HFFc6 (cell line): ENCODE measurements at places on chromosomes 5 and 9.

GRCh38 chr5:7066471-7067235, 329.3 kb upstream of the ADCY2 start:
- no peak for DNase-seq

DNA sequence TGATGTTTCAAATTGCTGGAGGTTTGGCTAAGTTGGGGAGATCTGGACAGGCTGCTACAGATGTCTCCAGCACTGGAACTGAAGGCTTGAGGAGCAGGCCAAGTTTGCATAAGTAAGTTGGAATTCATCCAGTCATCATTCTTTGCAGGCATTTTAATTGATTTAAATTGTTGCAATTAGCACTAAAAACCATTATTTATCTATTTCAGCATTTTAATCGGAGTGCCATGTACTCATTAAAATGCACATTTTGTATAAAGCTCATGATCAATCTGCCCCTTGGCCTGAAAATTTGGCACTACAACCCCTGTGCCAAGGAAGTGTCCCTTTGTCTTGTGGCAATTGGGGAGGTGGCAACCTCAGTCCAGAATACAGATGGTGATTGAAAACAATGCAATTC, 320.2 kb downstream of the MAT2B start:
- DNase-seq: no peak

DNA sequence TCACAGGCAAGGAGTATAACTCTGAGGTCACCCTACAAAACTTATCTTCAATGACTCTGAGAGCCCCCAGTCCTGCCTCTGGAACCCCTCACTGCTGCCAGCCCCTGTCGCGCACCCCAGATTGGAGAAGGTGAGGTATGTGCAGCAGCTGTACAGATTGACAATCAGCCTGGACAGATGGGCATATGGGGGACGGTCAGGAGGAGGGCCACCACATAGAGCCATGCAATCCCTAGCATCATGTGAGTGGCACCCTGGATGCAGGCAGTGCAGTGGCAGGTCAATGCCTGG, 90.1 kb downstream of the LMX1B start:
- no peak for DNase-seq

DNA sequence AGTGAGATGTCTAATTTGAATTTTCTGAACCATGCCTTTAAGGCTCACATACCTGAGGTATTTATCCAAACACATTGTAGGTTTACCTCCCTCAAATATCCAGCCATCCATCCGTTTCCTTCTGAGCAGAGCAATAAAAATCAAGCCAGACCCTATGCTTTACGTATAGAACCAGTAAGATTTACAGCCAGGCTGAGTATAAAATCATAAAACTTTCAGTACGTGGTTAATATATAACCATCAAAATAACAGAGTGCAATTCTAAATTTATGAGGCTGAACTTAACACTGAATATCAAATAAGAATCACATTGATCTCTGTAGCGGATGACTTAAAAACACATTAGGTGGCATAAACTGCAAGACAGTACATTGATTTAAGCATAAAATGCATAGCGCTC, 877.9 kb upstream of the WWC1 start:
- DNase-seq: no peak

DNA sequence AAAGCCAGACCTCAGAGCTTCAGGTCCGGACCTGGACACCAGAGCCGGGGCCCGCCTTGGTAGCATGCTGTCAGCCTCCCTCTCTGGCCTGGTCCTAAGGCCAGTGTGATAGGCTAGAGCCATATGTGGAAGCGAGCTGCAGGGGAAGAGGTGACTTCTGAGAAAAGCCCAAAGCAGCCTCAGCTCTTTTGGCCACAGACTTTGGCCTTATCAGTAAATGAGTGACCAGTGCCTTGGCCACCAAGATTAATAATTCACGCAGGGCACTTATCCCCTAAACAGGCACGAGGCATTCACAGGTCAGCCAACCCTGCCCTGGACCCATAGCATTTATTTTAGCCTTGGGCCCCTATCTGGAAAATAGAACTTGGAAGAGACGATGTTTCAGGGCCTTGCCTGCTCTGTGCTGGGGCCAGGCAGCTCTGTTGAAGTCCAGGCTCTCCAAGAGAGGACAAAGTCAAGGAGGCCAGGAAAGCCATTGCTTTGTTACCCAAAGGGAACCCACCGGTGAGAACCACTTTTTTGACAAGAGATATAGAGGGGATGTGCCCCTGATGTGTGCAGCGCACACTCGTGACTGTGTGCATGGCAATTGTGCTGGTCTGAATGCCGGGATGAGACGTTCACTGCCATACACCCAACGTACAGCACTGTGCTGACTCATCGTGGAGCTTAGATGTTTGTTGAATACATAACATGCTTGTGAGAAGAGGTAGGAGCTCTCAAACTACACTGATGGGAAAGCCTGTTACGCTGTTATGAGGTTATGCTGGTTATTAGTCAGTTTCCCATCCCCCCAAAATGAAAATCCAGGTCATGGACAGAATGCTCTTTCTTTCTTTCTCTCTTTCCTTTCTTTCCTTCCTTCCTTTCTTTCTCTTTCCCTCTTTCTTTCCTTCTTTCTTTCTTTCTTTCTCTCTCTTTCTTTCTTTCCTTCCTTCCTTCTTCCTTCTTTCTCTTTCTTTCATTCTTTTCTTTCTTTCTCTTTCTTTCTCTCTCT, 5.0 kb upstream of the SLC34A1 start:
- peak; percentile 84 for DNase-seq

GRCh38 chr9:36603006-36603405, 30.3 kb downstream of the MELK start:
- DNase-seq: peak; percentile 41

GRCh38 chr5:169095976-169096375, 205.0 kb downstream of the SLIT3 start:
- no peak for DNase-seq

DNA sequence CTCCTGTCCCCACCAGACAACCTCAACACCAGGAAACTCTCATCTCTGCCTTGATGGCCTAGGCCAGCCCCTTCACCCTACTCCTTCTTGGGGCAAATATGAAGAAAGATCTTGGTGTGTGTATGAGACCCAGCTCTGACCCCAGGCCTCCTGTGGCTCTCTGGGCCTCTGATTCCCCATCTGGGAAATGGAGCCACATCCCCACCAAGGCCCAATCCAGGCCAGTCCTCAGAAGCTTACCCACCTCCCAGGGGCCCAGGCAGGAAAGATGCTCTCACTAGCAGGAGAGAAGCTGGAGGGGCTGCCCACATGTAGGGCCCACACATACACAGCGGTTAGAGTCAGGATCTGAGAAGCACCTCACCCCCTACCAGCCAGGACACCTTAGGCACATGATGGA, 38.9 kb downstream of the BICD2 start:
- no peak for DNase-seq

GRCh38 chr5:94744906-94745305, 126.4 kb downstream of the SLF1 start:
- no peak for DNase-seq

DNA sequence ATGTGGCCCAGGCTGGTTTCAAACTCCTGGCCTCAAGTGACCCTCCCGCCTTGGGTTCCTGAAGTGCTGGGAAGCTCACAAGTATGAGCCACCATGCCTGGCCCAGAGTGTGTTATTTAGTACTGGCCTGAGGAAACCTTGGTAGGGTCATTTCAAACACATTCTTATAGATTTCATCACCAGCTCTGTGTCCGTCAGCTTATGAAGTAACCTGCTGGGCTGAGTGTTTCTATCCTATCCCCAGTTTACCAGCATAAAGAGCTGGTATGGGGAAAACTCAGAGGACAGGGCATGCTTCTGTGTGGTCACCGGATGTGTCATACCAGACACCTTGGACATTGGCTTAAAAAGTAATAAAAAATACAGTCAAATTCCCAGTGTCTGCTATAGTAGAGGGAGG, 45.3 kb downstream of the PTPN3 start:
- peak; percentile 45 for DNase-seq

DNA sequence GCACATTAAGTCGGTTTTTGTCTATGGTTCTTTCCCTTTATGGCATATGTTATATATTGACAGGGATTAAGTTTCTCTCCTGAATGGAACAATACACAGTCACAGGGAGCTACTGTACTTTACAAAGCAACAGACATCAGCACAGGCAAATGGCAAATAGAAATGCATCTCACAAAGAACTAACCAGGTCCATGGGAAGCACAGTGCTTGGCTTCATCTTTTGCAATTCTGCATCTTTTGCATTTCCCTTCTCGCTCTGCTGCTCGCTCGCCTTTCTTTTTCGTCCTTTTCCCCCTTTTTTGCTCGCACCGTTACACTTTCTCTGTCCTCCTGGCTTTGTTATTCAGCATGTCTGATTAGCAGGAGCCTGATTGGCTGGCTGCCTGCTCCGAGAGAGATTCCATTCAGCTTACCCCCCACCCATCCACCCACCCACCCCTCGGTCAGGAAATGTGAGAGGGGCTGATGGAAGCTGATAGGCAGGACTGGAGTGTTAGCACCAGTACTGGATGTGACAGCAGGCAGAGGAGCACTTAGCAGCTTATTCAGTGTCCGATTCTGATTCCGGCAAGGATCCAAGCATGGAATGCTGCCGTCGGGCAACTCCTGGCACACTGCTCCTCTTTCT, at the start of gene ADAMTSL1:
TSS of gene ADAMTSL1 (plus strand) at position 502 of the 628 bp plus-strand sequence. CDS start at position 582, 80 bp downstream.
- DNase-seq: peak; percentile 37

- no peak for DNase-seq
Measured at GRCh38 chr5:88235346-88235745, 33.3 kb downstream of the TMEM161B start.

- no peak for DNase-seq
Measured at GRCh38 chr5:2496126-2496525, 255.4 kb downstream of the IRX2 start.

DNA sequence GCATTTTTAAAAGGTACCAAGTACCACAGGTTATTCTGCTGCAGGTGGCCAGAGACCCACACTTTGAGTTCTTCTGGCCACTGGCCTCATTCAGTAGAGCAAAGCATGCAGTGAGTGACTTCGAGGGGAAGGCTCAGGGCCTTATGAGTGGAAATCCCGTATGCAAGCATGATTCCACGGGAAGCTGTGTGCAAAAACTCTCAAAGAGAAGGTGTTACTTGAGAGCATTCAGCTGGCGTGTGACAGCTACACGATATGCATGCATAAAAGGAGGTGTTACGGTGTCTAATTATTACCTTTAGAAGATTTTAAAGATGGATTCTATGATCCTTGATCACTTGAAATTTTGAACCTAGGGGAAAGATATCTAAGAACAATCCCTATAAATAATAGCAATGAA, 160.3 kb downstream of the ENC1 start:
- DNase-seq: no peak

GRCh38 chr5:158995694-158996173, 104.0 kb downstream of the EBF1 start:
- no peak for DNase-seq

GRCh38 chr5:159449925-159450324, 119.6 kb upstream of the IL12B start:
- DNase-seq: no peak
